ENCODE measurements at places on chromosomes 5 and 9.
A peak's percentile ranks its signal among the peaks of the same experiment; 100 is the strongest.

- no peak for DNase-seq
Measured at GRCh38 chr5:14716755-14717752, 52.5 kb downstream of the OTULIN start.

DNA sequence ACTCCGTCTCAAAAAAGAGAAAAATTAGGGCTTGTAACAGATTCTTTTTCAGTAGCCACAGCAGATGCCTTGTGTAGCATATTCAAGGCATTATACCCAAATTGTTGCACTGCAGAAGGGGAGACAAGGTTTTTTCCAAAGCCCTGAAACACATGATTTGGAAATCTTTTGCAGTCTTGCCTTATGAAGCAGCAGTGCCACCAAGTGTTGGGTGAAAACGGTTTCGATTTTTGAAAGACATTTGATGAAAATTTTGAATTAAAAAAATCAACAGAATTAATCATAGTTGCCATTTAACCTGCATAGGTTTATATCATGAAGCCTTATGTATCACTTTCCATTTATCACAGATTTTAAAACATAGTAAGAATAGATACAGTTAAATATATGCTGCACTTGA, 479.5 kb downstream of the TAF11L14 start:
- no peak for DNase-seq

- peak; percentile 63 for DNase-seq
Measured at GRCh38 chr5:88875341-88876234, 7.4 kb downstream of the MEF2C start.

- DNase-seq = no peak
Measured at GRCh38 chr5:31992377-31992776, 181.7 kb downstream of the GOLPH3 start.

DNA sequence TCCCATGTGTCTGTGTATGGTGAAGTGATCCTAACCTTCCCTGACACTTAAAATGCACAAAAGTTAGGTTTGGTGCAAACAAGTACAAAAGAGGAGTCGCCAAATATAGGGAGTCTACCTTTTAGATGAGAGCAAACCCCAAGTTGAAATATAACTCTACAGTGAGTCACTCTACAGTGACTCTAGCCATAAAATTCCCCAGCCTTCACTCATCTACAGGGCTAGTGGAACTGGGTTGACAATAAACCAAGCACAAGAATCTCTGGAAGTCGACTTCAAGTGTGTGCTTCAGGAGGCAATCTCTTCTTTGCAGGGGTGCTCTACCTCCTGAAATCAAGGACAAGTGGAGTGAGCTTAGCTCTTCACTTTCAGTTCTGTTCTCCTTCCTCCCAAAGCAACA, 3.3 kb downstream of the SHISAL2B start:
- DNase-seq = no peak

DNA sequence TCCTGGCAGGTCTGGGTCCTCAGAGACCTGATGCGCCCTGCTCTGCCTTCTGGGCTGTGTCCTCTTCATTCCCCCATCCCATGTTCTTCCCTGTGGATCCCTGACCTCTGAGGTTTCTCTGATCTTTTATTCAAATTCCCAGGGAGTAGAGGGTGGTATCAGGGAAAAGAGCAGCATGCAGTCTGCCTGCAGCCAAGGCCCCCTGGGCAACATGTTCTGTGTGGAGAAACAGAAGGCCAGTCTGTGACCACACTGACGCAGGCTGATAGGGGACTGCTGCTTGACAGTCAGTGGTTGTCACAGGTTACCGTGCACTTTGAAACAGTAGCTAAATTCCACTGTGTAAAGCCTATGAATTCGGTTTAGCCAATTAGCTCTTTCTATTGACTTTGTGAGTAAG, 156.6 kb upstream of the IRX2 start:
- no peak for DNase-seq

GRCh38 chr5:10377081-10377480, 23.6 kb downstream of the MARCHF6 start:
- DNase-seq = no peak

- peak; percentile 74 for DNase-seq
Measured at GRCh38 chr5:149632311-149633251, 51.3 kb downstream of the ARHGEF37 start.

GRCh38 chr5:67166460-67167285, 29.9 kb downstream of the CD180 start:
- DNase-seq = peak; percentile 68
